ENCODE measurements at places on chromosomes 13 and 19. TPM values are rescaled to one million over a fixed set of nuclear protein-coding genes. Genes with fewer than 3 reads are reported as not detected.

- no peak for DNase-seq
Measured at GRCh38 chr13:33351319-33351718, 65.8 kb upstream of the STARD13 start.

- no peak for DNase-seq
Measured at GRCh38 chr13:76245211-76245610, 609.1 kb downstream of the LMO7 start.

Gene ZNF418
- total RNA-seq: 10.6 TPM

Gene SIGLEC10
- 2.5 TPM for total RNA-seq

Gene CYP4F2
- not detected for total RNA-seq

DNA sequence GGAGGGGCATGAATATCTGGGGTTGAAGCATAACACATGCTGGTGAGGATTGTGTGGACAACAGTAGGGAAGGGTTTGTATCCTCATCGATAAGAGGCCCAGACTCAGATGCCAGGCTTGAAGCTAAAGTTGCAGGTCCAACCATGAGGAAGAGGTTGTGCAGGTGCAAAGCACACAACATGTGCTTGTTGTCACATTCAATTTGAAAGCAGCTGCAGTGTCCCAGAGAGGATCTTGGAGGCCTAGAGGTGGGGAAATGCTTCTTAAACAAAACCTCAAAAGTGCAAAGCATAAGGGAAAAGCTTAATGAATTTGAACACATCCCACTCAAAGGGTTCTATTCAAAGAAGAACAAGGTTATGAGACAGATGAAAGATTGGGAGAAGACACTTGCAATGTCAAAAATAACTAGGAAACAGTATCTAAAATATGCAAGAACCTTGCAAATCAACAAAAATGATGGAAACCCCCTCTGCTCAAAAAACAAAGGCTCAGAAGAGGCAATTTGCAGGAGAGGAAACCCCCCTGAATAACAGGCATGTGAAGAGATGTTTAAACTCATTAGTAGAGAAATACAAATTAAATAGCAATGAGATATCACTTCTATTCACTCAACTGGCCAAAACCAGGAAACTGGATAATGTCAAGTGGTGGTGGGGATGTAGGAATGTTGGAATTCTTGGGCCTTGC, 187.1 kb downstream of the KATNAL1 start:
- no peak for DNase-seq

DNA sequence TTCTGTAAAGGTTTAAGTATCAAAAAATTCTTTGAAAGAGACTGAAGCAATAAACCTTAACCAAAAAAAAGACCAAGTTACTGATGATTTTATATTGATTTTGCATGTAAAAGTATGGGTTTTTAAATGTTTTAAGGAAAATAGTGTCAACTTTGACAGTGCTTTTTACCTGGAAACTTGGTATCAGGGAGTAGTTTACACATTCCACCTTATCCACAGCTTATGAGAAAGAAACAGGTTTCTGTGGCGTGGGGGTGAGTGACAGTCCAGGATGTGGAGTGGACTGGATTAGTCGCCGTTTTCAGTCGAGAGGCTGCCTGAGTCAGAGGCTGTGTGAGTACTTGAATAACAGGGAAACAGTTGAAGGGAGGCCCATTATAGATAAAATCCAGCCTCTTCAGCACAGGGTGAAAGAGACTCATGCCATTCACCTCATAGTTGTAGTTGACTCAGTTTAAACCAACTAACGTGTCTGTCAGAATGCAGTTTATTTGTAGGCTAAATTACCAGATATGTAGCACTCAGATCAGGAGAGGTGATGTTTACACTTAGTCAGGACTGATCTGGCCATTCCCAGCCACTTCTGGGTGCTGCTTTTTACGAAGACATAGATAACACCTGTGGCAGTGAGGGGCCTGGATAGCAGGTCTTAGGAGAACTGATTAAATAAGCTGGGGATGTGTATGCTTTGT, 595 bp upstream of the GPR183 start:
- no peak for DNase-seq

Gene PSG6
- not detected for total RNA-seq

Gene CTU1
- 7.1 TPM for total RNA-seq
